Chondrocyte (in vitro differentiated cells): ENCODE measurements at places on chromosomes 5 and 9. TPM values are rescaled to one million over a fixed set of nuclear protein-coding genes. Genes with fewer than 3 reads are reported as not detected.
A peak's percentile ranks its signal among the peaks of the same experiment; 100 is the strongest.

PCA3 gene
- not detected in 3 replicates for total RNA-seq

MOB3B gene
- total RNA-seq = 2.4 to 3.8 TPM (median 3.7 TPM) in 3 replicates

AOPEP gene
- 88.0 to 186 TPM (median 92.3 TPM) in 3 replicates for total RNA-seq

CATSPER3 gene
- total RNA-seq = 0.17 to 0.64 TPM (median 0.39 TPM) in 3 replicates

WDR55 gene
- 24.5 to 31.4 TPM (median 24.6 TPM) in 3 replicates for total RNA-seq

PIP5KL1 gene
- total RNA-seq = 1.4 to 4.3 TPM (median 2.7 TPM) in 3 replicates

FRMD3 gene
- total RNA-seq = 0.48 to 1.3 TPM (median 1.1 TPM) in 3 replicates

DNA sequence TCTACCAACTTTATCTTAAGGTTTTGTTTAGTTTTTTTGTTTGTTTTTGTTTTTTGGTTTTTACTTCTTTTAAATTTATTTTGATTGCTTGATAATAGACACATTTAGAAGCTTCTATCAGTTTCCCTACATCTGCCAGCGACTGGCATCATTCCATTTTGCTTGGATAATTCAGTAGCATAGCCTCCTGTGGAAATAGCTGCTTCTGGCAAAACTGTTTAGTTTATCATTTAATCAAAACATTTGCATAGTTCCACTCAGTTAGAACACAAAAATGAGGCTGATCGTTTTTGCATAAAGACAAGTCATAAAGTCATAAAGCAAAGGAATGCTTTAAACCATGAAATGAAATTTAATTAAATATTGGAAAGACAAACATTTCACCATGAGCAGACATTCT is 133.7 kb upstream of the NFIL3 start:
- no peak for DNase-seq

GRCh38 chr9:128587453-128587852 is 35.1 kb downstream of the SPTAN1 start:
- no peak for DNase-seq

DNA sequence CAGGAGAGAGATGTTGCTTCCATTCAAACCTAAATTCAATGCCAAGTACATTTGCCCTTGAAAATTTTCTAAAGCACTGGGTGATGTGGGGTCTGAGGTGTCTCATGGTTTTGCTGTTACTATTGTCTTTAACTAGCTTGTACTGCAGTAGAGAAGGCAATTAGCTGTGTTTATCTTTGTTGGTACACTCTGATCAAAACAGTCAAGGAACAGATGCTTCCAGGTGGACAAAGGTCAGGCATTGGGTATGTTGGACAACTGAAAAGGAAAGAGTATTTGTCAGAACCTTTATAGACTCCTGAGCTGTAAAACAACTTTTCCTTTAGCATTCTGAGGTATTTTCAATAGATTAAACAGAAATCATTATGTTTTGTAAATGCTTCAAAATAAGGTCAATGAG is 2228.7 kb upstream of the WWC1 start:
- DNase-seq = no peak

DNA sequence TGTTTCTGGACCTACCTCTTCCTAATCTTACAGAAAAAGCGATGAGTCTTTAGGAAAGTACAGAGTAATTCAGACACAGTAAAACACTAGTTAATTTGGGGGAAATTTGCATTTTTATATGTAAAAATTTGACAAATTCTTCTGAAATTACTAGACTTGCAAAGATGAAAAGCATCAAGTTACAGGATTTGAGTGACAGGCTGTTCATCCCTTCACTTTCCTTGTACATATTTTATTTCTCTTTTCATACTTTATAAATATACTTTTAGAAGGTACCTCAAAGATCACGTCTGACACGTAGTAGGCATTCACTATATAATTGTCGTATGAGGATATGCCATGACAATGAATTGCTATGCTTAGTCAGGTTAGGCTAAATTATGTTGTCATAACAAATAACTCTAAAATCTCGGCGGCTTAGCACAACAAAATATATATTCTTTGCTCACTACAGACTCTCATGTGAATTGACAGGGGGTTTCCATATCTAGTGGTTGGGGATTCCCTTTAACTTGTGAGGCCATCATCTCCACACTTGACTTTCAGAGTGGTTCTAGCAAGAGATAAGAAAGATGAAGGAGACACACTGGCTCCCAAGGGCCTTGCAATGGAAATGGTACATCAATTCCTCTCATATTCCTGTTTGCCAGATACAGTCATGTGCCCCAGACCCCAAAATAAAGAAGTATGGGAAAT is 154.1 kb upstream of the TUT7 start:
- DNase-seq = no peak

- DNase-seq = no peak
Observed at GRCh38 chr9:70566751-70567150, 152.3 kb upstream of the KLF9 start.

GRCh38 chr9:134441227-134442084 is 115.2 kb downstream of the RXRA start:
- DNase-seq = no peak

DNA sequence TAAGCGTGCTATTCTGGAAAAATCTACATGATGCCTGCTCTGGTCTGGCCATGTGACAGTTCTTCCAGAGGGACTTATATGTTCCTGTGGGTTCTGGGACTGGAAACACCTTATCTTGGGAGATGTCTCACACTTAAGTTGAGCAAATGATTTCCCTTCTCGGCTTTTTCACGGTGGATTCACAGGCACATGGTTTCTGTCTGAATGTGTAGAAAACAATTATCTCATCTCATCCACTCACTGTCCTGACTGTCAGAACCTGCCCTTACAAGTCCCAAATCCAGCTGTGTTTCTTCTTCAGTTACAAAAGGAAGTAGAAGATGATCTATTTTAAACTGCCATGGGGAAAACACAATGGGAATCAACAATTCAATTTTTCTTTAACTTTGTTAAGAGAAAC is 184.0 kb downstream of the SYK start:
- no peak for DNase-seq

DNA sequence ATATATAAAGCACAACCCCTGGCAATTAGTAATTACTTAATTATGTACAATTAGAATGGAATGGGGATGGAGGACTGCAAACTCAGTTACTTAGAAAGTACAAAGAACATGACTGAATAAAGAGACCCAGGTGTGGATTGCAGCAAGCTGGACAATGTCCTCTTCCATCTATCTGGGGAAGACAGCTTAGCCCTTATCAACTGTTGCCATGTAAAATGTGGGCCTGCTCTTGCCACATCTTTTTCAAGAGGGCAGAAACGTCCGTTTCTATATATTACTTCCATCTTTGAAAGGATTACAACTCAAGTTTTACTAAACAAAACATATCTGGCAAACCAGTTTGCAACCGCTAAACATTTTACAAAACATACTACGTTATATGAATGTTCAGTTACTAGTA is 26.2 kb downstream of the GOLPH3 start:
- DNase-seq = no peak

GRCh38 chr5:139374909-139375308 is 8.2 kb downstream of the SLC23A1 start:
- peak; percentile 34 for DNase-seq

DNA sequence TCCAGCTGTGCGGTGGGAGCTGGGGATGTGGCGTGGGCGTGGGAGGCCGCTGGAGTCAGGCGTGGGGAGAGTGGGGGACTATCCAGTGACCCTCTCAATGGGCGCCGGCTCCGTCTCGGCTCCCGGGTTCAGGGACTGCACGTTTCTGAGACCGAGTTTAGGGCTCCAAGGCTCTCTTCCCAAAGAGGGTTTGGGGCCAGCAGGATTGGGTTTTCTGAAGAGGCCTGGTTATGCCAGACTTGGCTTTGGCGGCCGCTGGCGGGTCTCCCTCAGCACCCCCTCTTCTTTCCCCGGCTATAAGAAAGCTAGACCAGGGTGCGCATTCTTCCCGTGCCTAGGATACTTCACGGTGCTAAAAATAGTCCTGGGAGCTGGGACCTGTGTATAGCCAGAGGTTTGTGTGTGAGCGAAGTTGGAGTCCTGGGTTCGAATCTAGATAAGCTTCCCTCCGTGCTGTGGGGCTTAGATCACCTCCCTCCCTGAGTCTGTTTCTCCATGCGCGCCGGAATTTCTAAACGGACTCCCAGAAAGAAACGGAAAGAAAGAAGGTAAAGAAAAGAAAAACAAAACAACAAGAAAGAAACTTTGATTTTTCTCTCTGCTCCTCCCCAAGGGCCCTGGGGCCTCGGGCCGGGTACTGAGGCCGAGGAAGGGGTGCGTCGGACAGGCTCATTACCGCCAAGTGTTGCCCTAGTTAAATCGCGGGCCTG is 5.0 kb downstream of the HAND1 start:
- DNase-seq = no peak

DNA sequence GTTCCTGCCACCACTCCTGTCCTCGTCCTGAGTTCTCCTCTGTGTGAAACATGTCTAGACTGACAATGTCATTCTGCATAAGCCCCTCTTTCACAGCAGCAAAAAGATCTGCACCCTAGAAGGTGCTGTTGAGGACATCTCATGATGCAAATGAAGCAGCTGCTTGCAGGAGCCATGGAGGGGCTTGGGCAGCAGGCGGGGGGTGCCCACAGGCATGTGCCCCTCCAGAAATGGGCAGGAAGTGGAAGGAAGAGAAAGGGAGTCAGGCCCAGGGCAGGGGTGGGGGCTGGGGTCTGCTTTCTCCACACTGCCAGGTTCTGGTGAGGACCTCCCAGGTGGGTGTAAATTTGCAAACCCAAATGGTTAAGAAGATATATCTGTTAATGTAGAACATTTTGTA is 54.5 kb upstream of the KCNMB1 start:
- no peak for DNase-seq

GRCh38 chr5:30401479-30402058 is 791.9 kb upstream of the CDH6 start:
- DNase-seq = no peak

GRCh38 chr9:105834404-105834803 is 140.1 kb downstream of the TMEM38B start:
- DNase-seq = no peak
